ENCODE measurements at places on chromosomes 4 and X. TPM values are rescaled to one million over a fixed set of nuclear protein-coding genes. Genes with fewer than 3 reads are reported as not detected.

BST1 gene
- 30.3 TPM for total RNA-seq

PWWP3B gene
- total RNA-seq = 0.81 TPM

PRDX4 gene
- 442 TPM for total RNA-seq

PRRG1 gene
- 27.5 TPM for total RNA-seq

VEGFC gene
- total RNA-seq = 12.6 TPM

GPR143 gene
- total RNA-seq = not detected
